HS-27A (cell line): ENCODE measurements at places on chromosomes 11 and 22.
A peak's percentile ranks its signal among the peaks of the same experiment; 100 is the strongest.

DNA sequence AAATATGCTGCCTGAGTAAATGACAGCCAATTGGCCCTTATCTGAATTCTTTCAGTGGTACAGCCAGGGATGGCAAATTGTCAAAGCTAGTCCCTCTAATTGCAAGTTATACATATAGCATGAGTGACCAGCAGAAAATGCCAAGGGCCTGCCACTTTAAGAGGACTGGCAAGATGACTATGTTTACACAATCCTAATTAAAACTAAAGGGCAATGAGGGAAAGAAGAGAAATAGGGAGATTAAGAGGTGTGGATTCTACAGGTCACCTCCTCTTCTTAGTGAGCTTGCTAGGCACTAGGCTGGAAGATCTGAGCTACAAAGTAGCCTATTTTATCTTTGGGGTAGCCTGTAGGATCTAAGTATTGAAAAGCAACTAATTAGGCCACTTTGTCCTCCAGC lies 13.5 kb downstream of the NUMA1 start:
- no peak for DNase-seq

DNA sequence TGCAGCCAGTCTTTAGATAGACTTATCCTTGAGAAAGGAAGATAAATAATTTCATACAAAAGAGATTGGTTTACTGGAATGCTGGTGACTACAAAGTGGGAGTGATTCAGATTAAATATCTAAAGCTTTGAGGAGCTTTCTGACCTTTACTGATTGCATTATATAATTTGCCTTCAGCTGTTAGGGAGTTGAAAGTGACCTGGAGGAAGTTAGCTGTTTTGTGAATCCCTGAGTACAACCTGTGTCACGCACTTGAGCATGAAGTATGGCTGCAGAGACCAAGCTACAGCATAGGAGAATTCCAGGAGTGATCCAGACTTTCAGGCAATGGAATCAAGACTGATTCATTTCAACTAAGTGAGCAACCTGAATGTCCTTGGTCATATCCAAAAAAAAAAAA lies 1848.3 kb upstream of the RAG2 start:
- no peak for DNase-seq

- DNase-seq, result no peak
These were observed 69.0 kb upstream of the SHISAL1 start for GRCh38 chr22:44381761-44382115.

DNA sequence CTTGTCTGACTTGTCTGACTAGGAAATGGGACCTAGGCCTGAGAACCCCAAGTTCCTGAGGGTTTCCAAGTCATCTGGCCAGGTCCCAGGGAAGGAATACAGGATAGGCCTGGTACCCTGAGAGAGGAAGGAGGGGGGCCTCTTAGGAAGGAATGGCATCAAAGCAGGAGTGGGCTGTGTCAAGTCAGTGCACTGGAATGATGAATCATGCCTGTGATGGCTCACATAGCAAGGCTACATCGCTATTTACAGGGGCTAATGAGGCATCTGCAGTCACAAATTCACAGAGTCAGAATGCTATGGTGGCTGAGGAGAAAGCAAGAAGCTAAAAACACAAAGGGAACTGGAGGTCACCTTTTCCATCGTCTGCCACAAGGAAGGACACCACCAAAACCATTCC lies 247.3 kb downstream of the NXPE2 start:
- DNase-seq, result no peak

- DNase-seq, result no peak
These were observed 20.5 kb downstream of the MRE11 start for GRCh38 chr11:94472916-94473799.

DNA sequence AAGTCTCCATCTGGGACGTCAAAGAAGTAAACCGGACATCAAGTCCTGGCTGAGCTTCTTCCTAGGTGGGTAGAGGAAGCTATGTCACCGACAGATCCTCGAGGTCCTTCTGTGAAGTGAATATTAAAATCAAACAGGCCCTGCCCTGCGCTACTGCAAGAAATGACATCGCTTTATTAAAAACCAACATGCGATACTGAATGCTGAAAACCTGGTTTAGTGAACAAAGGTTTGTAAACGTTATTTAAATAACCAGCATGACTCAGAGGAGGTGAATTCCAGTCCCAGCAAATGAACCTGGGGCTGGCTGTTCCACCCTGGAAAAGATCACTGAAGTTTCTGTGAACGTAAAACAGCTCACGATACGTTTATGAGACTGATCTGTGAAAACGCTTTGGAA lies 645 bp downstream of the RTCB start:
- DNase-seq, result no peak

GRCh38 chr22:23289851-23290724 lies 109.8 kb downstream of the BCR start:
- DNase-seq, result no peak

DNA sequence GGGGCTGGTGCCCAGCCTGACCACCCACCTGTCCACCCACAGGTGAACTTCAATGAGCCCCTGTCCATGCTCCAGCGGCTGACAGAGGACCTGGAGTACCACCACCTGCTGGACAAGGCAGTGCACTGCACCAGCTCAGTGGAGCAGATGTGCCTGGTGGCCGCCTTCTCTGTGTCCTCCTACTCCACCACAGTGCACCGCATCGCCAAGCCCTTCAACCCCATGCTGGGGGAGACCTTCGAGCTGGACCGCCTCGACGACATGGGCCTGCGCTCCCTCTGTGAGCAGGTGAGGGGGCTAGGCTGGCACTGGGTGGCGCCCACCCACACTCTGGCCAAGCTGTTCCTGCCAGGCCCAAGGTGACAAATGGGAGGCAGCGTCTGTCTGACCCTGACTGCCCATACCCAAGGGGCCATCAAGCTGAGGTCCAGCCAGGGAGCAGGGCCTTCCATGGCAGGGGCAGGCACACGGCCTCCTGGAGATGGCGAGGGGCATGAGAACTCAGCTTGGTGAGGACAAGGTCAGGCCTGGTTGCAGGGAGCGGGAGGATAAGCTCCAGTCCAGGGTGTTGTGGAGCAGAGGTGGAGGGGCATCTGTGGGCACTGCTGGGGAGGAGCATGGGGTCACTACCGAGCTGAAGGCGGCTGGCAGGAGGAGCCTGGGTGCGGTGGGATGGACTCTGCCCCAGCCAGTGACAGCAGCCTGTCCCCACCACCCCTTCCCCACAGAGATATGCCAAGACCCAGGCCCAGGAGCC lies 77.7 kb downstream of the MORC2 start:
- no peak for DNase-seq

GRCh38 chr11:75721852-75722668 lies 4.4 kb downstream of the MOGAT2 start:
- no peak for DNase-seq

DNA sequence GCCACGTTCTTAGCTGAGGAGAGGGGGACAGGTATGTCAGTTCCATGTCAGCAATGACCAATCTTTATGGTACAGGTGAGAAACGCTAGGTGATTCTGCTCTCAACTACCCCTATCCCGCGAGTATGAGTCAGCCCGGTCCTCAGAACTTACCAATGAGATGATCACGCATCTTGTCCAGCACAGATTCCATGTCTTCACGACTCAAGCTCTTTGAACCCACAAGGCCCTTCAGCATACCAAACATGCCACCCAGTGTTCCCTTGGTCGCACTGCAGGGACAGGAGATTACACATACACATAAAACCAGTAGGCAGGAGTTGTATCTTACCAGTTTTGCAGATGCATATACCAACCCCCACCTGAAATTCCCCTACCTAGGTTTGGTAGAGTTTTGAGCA lies 2.9 kb downstream of the SRPRA start:
- no peak for DNase-seq

DNA sequence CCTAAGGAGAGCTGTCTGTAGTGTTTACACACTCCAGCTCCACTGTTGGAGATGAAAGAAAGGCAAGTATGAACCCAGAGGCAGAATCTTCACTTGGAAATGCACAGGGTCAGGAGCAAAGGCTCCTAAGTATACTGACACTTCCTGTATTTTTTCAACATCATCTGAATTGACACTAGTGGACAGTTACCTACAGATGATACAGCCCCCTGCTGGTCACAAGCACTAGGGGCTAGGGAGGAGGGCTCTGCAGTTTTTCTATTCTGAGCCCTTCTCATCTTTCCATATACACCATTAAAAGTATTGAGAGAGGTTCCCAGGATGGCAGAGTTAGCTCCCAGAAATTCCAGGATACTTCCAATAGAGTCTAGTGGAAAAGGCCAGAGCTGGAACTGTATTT lies 290.3 kb upstream of the API5 start:
- no peak for DNase-seq

GRCh38 chr22:35350539-35351503 lies 30.1 kb upstream of the HMOX1 start:
- DNase-seq, result peak; percentile 71

DNA sequence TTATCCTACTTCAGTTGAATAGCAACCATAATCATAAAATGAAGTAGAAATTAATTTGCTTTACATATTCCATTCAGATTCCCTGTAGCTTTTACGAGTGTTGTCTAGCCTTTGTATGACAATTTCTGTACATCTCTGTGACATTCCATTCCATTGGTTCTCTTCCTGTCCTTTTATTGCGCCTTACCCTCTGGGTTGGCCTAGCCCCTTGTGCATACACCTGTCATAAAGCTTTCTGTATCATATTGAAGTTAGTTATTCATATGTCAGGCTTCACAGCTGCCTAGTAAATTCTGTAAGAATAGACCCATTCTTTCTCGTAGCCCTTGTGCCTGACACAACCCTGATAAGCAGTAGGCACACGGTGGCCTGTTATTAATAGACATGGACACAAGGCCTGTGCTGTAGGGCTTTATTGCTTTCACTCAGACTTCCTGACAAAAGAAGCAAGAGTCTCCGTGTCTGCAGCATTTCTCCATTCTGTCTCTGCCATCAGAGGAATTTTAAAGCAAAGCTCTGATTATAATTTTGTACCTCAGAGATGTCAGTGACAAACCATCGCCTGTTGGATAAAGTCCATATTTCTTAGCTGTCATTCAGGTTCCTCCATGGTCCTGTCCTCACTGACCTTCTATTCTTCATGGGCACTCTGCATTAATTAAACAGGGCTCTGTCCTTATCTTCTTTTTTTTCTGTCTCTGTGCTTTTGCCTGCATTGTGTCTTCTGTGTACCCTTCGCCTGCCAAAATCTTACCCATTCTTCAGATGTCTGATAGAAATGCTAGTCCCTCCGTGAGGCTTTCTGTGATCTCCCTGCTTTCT lies 49.4 kb downstream of the BID start:
- DNase-seq, result no peak
